ENCODE measurements at places on chromosomes 6 and 20.

DNA sequence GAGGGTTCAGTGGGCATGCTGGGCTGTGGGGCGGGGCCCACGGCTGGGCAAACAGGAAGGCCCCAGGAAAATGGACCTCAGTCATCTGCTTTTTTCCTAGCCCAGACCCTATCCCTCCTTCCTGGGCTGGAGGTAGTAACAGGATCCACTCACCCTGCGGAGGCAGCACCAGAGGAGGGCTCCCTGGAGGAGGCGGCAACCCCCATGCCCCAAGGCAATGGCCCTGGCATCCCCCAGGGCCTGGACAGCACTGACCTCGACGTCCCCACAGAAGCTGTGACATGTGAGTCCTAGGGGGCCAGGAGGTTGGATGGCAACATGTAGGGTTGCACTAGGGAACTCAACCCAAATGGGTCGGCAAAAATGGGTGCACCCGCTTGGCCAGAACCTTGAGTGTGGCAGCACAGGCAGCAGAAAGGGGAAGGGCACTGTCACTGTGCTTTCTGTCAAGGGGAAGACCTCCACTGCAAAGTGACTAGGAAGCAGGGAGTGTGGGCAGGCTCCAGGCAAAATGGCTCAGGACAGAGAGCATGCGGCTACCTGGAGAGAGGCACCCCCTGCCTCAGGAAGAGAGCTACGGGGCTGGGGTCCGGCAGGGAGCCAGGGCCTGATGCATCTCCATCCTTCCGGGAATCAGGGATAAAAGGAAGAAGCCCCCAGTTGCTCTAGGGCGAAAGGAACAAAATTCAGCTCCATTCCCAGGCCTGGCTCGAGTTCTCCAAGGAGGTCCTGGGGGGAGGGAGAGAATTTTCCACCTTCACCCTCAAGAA, 7.9 kb downstream of the MDFI start:
- no peak for DNase-seq

GRCh38 chr6:105862936-105863607, 223.1 kb upstream of the PRDM1 start:
- DNase-seq: no peak

DNA sequence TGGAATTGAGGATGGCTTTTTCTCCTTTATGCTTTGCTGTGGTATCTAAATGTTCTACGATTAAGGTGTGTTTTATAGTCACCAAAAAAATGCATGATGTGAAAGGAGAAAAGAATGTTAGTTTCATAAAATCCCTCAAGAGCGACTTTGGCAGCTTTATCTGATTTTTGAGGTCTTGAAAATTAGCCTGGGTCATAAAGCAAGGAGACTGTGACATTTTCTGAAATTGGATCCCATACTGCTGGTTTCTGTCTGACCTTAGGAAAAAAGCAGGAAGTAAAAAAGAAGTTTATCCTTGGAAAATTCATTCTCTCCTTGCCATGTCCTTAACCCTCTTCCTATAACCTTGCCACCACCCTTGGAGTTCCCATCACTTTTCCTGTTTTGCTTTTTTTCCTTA, 525.3 kb downstream of the CD83 start:
- no peak for DNase-seq

DNA sequence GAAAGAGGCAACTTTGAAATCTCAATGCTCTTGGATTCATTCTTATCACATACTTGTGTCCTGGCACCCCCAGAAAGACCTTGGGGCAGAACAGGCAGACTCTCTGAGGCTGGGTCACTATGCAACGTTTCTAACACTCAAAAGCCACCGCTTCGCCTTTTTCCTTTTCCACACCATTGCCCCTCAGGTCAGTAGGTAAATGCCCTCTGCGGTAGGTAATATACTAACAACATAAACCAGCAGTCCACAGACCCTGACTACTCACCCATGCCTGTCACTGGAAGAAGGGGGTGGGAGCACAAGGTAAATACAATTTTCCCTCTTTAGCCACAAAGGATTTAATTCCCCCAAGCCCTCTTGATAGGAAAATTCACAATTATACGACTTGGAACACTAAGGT, 6.5 kb upstream of the SPTLC3 start:
- no peak for DNase-seq

DNA sequence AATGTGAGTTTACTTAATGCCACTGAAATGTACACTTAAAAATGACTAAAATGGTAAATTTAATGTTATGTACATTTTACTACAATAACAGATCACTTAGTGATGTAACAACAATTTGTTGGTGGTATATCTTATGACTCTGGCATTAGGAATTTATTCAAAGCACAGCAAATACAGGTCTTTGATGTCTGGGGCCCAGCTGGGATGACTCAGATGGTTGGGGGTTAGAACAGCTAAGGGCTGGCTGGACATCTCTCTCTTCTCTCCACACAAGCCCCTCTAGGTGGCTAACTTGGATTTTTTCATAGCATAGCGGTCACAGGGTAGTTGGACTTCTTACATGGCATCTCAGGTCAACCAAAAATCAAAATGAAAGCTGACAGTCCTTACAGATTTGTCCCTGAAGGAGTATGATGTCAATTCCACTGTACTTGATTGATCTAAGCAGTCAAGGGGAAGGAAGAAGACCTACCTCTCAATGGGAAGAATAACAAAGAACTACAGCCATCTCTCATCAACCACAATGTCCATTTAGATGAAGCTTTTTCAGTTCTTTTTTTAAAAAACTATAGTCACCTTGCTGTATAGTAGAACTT, 37.5 kb upstream of the LCA5 start:
- DNase-seq: no peak

GRCh38 chr6:143187238-143187923, 126.7 kb downstream of the AIG1 start:
- no peak for DNase-seq

DNA sequence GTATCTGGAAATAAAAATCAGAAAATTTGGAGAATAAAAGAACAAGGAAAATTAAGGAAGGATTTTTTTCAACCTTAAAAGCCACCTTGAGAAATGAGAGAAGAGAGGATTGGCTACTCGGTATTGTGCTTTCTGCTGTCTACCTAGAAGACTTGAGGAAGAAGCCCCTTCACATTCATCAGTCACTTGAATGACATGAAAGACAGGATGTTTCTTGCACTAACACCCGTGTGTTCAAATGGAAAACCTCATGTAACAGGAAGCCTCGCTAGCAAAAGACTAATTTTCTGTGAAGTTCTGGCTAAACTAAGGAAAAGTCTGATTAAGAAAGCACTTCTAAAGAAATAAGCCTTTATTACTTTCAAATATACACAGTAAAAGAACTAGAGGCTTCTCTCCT, 69.9 kb downstream of the OLIG3 start:
- no peak for DNase-seq

DNA sequence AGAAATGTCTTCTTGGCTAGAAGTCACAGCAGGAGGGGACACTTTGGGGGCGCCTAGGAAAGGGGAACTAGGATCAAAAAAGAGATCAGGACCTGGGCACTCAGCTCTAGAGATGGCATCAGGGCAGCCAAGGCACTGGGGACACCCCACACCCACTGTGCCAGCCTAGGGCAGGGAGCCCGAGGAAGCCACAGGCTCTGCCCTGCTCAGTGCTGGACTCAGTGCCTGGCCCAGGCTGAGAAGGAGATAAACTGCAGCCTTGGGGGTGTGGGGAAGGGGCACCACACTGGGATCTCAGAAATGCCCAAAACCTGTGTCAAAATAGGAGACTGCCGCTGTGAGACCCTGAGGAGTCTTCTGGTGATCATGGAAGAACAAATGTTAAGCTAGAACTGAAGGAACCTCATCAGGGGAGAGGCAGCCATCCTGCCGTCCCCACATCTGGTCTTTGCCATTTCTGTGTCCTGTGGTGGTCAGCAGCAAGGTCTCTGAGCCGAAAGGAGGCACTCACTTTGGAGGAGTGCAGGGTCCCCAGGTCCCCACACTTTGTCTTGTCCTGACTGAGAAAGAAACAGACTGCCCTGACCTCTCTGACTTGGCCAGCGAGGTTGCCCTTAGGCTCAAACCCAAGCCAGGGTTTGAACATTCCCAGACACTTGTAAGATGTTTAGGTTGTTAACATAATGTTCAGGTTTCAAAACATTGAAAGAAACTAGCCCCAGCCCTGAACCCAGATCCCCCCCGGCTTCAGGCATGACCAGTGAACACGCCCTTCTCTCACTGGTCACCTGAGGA, 2.3 kb downstream of the ARFRP1 start:
- DNase-seq: no peak

DNA sequence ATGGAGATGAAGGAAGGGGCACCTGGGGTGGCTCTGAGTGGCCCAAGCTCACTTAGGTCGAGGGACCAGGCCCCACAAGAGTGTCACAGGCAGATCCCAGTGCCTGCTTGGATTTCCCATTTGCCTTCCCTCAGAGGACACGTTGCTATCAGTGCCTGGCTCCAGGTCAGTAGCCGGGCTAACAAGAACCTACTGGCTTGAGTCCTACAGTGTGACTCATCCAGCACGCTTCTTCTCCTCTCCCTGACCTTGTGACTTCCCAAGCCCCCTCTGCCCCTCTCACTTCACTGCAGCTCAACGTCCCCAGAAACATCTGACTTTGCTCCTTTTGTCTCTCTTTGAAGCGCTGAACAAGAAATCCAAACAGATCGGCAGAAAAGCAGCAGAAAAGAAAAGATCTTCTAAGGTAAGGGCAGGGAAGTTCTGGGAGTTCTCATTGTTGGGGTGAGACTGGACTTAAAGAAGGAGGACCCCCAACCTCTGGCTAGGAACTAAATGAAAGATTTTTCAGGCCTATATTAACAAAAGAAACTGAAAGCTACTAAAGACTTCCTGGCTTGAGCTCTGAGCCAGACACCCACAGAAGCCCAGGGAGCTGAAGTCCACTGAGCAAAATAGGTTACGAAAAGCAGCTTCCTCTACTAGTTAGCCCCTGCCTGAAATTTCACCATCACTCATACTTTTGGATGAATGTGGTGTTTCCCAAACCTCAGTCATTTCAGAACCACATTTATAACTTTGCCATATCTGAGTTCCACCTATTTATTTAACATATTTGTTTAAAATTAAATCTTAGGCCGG, 21.5 kb downstream of the ASIP start:
- no peak for DNase-seq

DNA sequence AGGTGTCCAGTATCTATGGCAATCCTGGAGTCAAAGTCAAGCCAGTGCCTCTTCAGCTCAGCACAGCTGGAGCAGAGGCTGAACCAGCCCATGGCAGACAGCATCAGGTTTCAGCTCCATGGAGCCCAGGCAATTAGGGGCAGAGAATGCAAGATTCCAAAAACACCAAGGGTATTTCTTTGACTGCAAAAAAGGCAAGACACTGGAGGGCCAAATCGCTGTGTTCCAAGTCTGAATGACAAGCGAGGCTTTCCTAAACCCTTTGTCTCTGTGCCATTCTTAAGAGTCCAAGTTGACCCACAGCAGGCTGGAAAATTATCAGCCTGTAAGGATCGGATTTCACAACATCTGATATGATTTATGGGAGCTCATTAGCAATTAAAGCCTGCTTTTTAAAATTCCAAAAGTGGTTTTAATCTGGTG, 49.7 kb upstream of the TGM3 start:
- no peak for DNase-seq

DNA sequence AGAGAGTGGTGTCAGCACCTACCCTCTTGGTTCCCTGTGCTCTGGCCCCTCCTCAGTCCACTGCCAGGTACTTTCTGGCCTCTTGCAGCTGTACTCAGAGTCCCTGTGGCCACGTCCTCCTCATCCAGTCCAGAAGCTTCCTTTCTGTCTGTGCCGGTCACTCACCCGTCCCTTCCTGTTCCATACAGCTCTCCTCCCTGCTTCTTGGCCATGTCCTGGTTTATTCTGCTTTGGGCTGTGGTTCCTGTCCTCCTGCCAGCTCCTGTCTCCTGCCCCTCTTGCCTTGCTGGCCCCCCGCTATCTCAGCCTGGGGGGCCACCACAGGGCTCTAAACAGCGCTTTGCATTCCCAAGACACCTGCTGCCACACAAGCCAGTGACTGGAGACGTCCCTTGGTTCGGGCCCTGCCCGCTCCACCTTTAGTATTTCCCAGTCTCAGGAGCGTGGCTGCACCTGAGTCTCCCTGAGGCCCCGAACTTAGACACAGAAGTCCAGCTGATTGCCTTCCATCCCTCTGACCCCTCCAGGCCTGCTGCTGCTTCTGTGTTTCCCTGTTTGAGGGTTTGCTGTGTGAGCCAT, 15.5 kb upstream of the RBM38 start:
- no peak for DNase-seq

- no peak for DNase-seq
These were observed 14.9 kb downstream of the MTFR2 start for GRCh38 chr6:136235233-136235564.

- no peak for DNase-seq
These were observed 54.0 kb upstream of the HMGCLL1 start for GRCh38 chr6:55632953-55633352.

GRCh38 chr20:50111829-50112495, 988 bp downstream of the UBE2V1 start:
- DNase-seq: no peak

GRCh38 chr20:32249030-32249738, 28.3 kb upstream of the KIF3B start:
- DNase-seq: no peak

DNA sequence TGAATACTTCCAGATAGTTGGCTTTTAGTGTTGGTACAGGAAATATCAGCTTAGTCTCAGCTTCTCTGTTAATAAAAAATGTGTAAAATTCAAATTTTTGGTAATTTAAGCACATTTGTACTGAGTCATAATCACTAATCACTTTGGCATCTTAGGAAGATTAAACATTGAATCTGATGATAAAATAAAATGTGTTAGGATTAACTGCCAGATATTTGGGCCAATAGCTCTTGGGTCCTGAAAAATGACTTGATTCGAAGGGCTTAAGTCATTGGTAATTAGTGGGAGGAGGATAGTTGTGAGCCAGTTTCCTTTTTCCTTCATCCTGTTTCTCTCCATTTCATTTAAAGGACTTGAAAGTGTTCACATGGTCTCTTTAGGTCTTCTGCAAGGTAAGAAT, 426.1 kb downstream of the RFPL4B start:
- DNase-seq: no peak

GRCh38 chr6:155023717-155024116, 28.6 kb downstream of the TIAM2 start:
- DNase-seq: no peak

DNA sequence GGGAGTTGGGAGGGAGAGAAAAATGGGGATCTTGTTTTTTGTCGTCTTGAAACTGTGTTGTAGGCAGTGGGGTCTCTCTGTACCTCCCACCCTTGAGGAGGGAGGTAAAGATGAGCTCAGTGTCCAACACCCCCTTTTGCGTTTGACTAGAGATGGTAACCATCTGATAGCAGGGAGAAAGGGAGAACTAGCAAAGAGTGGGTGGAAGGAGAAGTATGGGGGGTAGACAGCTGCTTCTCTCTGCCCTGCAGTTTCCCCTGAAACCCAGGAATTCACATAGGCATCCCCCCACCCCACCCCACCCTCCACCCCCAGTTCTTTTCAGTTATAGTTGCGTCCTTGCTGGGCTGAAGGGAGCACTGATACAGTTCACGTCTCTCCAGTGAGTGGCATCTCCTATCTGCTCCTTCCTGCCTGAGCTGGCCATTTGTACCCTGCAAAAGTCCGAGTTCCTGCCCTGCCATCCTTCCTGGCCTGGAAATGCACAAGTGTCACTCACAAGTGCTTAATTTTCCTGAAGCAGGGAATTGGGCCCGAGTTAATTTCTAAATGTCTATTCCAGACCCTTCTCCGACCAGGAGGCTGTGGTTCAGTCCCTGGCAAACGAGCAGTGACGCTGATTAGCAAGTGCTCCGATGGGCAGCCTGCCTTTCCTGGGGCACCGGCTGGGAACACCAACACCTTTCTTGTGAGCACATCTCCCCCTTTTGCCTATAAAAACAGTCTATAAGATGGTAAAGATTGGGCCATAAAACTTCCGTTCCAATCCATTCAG, 1.5 kb downstream of the SIRPA start:
- no peak for DNase-seq

- DNase-seq: no peak
These were observed 41.3 kb downstream of the PANK2 start for GRCh38 chr20:3930265-3931206.
